NCI-H1092 treated with DMSO at 0.1 percent for 48 hours (cell line): ENCODE measurements at places on chromosomes 7 and 10.

- no peak for DNase-seq
These were observed 108.7 kb downstream of the SEMA3D start for GRCh38 chr7:85078181-85078580.

- no peak for DNase-seq
These were observed 11.2 kb upstream of the OR2A5 start for GRCh38 chr7:144037414-144038035.

GRCh38 chr10:71603150-71603549, 116.4 kb downstream of the C10orf105 start:
- no peak for DNase-seq

- DNase-seq: no peak
These were observed 365.7 kb downstream of the DNAJB6 start for GRCh38 chr7:157702311-157703023.

DNA sequence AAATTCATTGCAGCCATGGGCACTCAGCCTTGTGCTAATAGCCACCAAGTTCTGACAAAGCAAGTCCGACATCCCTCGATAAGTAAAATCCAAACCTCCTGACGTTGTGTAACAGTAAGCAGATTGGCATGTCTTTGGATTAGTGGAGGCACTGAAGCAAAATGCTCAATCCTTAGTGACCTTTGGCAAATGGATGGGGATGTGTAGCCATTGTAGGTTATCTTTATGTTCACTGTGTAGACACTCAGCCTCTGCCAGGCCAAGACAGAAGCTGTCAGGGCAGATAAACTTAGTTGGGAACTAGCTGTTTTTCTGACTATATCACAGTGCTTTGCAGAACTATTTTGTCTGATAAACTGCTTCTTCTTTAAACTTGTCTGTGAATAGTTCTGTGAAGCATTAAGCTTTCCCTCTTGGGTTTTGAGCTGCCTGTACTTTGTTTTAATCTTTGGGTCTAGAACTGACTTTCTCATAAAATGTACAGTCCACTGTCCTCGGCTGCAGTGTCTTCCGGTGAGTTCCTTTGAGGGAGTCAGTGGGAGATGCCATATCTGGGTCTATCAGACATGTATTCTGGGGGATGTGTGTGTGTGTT, 220.8 kb downstream of the LRMDA start:
- DNase-seq: no peak

DNA sequence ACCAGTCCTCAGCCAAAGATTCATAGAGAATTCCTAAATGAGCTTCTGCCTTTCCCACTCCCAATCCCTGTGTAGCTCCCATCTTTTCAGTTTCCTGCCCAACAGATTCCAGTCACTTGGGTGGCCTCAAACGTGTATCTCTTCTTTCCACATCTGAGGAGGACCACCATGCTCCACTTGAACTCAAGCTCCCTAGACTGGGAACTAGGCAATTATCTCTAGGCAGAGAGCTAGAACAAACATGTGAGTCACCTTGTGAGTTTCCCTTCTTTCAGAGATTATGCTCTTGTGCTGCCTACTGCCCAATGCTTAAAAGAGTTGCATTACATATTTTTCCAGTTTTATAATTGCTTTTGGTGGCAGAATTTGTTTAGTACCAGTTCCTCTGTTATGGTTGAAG, 178.0 kb downstream of the MDFIC start:
- no peak for DNase-seq

GRCh38 chr10:24690961-24691512, 32.6 kb downstream of the ARHGAP21 start:
- DNase-seq: no peak

GRCh38 chr7:124073310-124073645, 40.4 kb upstream of the TMEM229A start:
- no peak for DNase-seq
